ENCODE measurements at places on chromosomes 1 and 21.

- DNase-seq: no peak
Observed at GRCh38 chr21:35020436-35020835, 28.7 kb downstream of the RUNX1 start.

- no peak for DNase-seq
Observed at GRCh38 chr1:160883581-160884513, 1.1 kb downstream of the ITLN1 start.

DNA sequence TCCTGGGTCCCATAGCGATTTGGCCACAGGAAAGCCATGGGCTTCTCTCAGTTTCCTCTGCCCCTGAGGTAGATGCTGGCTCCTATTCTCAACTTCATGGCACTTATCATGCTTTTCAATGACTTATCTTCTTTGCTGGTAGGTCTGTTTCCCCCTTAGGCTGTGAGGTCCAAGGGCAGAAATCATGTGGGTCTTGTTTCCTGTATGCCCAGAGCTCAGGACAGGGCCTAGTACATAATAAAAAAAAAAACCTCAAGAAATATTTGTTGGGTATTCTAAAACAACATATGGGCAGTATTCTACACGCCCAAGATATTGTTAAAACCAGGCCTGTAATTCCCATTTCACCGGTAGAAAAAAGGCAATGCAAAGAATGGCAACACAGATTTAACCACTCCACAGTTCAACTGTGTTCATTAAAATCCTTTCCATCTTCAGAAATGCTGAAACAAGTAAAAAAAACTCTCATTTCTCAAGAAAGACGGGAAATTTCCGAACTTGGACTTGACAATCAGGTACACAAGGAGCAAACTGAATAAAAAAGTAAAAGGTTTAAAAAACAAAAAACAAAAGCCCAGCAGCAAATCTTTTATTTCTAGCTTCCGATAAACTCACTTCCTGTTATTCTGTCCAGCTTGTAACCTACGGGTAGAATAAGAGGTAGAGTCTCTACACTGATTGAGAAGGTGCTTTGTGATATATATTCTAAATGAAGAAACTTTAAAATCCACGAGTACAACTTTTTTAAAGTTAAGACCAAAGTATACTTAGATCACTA, 6.3 kb upstream of the TDRD10 start:
- no peak for DNase-seq

GRCh38 chr1:12552951-12553921, 64.8 kb downstream of the DHRS3 start:
- no peak for DNase-seq

- no peak for DNase-seq
Observed at GRCh38 chr1:212465311-212465710, 32.6 kb downstream of the NENF start.

GRCh38 chr1:238196516-238196915, 305.8 kb upstream of the ZP4 start:
- no peak for DNase-seq

DNA sequence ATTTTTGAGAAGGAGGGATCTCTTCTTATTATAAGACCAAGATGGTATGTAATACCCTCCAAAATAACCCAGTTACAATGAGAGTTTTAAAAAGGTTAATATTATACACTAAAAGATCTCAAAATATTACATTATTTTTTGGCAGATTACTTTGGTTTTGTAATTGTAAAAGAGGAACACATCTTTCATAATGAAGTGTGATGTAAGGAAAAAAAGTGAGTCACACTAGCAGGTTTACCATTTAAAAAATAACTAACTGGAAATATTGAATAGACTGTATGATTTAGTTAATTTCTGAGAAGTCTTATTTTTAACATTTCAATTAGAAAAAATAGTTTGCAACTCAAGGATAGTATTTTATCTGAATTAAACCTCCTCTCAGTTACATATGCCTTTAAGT, 1.1 kb downstream of the F5 start:
- DNase-seq: no peak

- peak; percentile 42 for DNase-seq
Observed at GRCh38 chr1:12472798-12473551, 145.0 kb downstream of the DHRS3 start.

DNA sequence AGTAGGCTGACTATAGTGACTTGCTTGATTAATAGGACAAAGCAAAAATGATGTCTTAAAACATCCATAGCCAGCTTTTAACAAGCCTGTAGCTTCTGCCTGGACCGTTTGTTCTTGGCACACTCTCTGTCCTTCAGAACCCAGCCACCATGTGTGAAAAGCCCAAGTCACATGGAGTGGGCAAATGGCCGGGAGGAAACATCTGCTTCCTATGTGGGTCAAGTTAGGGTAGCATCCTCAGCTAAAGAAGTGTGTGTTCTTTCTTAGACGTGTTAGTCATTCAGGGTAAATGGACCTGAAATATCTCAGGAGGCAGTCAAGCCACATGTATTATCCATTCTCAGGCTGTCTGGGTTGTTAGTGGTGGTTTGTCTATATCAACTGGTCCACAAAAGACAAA, 23.4 kb downstream of the RD3 start:
- no peak for DNase-seq

- no peak for DNase-seq
Observed at GRCh38 chr1:168032029-168032428, 95.2 kb upstream of the MPC2 start.

- no peak for DNase-seq
Observed at GRCh38 chr1:161728376-161729226, 7.3 kb downstream of the FCRLB start.

- DNase-seq: no peak
Observed at GRCh38 chr1:204468206-204468605, 26.4 kb downstream of the PIK3C2B start.

DNA sequence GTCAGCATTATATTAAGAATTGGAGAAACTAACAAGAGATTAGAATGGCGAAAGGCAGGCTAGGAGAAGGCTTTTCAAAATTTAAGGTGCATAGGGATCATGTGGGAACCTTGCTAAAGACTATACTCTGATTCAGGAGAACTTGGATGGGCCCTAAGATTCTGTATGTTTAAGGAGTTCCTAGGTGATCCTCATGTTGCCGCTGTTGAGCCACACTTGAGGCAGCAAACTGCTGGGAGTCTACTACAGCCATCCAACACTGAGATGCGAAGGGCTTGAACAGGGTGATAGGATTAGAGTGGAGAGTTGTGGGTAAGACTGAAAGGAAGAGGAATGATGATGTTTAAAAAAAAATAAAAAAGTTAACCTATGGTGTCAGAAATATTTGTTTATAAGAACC, 1013.2 kb downstream of the MRPL39 start:
- no peak for DNase-seq

DNA sequence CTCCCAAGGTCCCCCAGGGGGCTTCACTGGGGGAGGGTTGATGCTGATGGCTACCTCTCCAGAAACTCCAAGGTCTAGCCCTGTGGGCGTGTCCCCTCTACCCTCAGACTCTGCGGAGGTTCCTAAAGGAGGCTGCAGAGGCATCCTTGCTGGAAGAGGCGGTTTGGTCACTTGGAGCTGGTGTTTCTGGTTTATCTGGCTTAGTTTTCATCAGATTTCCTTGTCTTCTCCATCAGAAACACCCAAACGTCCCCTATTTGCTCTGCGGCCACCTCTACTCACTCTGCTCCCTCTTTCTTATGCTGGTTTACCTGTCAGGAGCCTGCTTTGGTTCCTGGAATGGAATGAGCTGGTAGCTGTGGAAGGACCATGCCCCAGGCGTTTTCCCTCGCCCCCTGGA, 2.5 kb downstream of the PKP1 start:
- no peak for DNase-seq

- DNase-seq: no peak
Observed at GRCh38 chr1:59669752-59670312, 144.9 kb upstream of the HOOK1 start.

DNA sequence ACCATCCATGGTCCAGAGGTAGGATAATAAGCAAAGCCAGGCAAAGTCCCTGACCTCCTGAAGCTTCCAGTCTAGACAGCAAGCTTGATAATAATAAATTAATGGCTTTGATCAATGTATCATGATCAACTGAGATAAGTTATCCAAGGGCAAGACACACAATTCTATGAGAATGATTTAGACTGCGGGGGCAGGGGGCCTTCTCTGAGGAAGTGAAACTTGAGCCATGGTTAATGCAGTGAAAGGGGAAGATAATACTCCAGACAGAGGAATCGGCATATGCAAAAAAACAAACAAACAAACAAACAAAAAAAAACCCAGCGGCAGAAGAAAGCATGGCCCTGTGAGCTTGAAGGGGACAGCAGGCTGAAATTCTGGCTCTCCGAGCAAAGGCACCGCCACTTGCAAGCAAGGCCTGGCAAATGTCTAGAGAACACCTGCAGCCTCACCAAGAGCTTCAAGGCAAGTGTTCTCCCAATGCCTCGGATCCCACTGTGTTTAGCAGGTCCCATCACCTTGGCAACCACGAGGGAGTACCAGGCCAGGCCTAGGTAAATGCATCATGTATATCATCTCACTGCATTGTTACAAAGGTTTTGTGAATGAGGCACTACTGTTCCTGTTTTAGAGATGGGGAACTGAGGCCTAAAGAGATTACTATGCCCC, 24.9 kb downstream of the CSMD2 start:
- no peak for DNase-seq

- DNase-seq: no peak
Observed at GRCh38 chr1:1397839-1398523, 1.2 kb downstream of the CCNL2 start.

GRCh38 chr1:234676103-234676594, 66.2 kb upstream of the IRF2BP2 start:
- peak; percentile 14 for DNase-seq

DNA sequence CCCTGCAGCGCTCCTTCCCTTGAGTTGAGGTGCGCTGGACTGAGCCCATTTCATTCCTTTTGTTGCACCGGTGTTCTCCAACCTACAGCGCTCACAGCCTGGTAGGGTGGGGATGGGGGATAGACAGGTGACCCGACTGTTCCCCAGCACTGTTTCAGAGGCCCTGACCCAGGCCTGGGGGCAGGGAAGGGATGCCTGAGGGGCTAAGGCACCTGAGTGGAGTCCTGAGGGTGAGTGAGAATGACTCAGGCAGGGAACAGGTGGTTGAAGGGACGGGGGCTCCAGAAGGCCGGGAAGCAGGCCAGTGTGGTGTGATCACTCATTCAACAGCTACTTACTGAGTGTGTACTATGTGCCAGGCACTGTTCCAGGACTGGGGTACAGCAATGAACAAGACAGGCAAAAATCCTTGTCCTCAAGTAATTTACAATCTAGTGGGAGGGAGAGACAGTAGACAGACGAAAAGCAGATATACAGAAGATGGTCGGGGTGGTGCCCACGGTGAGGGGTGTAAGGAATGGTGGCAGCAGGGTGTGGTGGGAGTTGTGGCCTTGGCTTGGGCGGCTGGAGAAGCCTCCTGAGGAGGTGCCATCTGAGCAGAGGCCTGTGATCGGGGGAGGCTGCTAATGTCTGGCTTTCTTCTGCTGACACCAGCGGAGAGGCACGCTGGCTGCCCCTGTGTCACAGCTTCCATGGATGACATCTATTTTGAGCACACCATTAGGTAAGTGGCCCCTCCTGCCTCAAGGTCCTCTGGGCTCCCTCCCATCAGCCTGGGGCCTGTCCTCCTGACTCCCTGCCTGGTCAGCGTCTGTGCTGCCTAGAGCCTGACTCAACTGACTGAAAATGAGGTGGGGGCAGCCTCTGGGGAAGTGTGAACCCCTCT, 37.4 kb downstream of the ACOT11 start:
- DNase-seq: no peak

DNA sequence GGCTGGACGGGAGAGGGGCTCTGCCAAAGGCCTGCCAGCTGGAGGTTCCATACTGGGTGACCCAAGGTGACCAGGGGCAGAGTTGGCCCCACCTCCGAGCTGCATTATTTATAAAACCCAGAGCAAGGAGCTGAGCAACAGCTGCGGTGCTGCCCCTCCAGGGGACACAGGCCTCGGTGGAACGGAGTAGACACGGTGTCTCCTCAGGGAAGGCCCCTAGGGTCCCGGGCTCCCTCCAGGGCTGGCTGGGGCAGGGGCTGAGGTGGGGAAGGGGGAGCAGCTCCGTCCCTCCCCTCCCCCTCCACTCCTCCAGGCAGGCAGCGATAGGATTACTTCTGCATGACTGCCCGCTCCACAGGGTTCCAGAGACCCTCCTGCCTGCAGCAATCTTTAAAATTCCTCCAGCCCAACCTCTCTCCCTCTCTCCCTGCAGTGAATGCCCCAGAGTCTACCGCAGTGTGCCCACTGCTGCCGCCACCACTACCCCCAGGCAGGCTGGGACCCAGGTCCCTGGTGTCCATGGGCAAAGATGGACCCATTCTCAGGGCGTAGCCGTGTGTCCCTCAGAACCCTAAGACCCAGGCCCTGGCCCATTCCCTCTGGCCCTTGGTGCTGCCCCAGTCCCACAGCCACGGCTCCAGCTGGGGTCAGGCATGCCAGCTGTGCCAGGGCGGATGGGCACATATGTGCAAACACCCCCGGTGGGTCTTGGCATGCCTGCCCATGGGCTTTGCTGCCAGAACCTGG, 10.8 kb downstream of the AHDC1 start:
- no peak for DNase-seq

DNA sequence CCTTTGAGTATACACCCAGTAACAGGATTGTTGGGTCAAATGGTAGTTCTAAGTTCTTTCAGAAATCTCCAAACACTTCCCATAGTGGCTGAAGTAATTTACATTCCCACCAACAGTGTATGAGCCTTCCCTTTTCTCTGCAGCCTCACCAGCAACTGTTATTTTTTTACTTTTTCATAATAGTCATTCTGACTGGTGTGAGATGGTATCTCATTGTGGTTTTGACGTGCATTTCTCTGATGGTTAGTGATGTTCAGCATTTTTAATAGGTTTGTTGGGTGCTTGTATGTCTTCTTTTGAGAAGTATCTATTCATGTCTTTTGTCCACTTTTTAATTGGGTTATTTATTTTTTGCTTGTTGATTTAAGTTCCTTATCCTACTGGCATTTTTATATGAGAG, 26.4 kb upstream of the LAMC1 start:
- no peak for DNase-seq

GRCh38 chr1:79040424-79041082, 34.0 kb upstream of the ADGRL4 start:
- DNase-seq: no peak

DNA sequence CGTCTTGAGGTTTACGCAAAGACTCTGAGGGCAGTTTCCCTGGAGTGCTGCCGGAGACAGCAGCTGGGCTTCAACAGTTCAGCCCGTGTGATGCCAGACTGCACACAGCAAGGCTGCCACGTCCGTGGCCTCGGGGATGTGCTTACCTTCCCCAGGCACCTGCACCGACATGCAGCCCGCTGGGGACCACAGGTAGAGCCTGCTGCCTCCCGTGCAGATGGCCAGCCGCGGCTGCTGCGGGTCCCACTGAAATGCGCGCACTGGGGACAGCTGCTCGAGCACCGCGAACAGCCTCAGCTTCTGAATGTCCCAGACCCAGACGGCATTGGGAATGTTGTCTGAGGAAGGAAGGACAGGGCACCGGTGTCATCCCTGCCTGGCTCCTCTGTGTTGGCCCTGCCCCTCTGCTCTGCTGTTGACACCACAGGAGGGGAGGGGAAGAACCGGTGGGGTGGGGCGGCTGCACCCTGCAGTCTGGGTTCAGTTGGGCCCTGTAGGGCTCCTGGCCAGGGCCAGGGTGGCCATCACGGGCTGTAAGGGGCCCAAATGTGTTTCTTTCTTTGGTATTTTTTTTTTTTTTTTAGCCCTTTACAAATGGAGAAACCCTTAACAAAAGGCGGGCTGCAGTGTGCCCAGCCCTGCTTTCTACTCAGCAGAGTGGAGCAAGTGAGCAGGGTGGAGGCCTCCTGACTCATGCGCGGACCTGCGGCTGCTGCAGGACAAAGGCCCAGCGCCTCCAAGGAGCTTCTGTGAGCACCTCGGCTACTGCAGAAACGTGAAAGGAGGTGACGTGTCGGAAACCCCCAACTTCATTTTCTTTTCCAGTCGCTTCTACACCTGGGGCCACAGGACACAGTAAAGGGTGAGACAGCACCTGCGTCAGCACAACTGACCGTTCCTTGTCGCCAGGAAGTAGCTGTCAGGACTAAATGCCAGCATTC, 6.8 kb downstream of the TPRG1L start:
- no peak for DNase-seq
